ENCODE measurements at places on chromosomes 1 and 21.

- DNase-seq, result no peak
These were observed 30.9 kb upstream of the EDEM3 start for GRCh38 chr1:184785529-184785928.

DNA sequence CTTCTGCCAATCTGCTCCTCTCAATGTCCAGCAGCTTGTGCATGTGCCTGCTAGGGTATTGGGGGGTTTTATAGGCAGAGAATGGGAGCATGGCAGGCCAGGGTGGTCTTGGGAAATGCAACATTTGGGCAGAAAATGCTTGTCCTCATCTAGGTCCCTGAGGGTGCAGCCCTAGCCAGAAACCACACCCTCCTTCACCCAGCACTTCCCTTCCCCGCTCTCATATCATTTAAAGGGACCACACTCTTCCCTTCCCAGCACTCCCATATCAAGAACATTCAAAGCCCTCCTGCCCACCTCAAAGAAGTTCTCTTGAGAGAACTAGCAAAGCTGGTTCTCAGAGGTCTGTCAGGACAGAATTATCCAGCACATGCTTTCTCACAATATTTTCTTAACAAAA is 62.1 kb downstream of the HSD3B1 start:
- DNase-seq, result no peak

DNA sequence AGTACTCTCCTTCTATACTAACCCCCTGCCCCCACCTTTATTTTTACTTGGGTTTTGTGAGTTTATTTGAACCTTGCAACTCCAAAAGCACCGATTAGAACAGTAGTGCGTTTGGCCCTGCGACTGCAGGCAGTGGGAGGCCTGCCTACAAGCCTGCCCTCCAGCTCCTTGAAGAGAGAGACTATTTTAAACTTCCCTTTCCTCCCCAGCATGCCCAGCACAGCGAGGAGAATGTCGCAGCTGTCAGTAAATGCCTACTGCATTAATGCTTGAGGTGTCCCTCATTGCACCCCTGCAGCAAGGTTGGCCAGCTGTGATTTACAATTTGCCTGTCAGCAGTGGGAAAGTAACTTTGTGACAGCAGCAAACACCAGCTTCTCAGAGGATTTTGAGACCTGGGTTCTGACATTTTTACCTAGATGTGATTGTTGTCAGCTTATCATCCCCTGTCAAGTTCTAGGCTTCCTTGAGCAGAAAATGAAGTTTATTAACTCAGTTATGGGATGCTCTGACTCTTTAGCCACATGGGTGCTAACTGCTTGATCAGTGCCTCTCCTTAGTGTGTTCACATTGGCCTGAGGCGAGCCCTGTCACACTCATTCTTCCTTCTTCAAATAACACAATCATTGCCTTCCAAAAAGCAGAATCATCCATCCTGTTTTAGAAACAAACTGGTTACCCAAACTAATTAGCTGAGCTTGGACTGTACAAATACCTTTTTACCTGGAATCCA is 170.6 kb downstream of the PDE4B start:
- no peak for DNase-seq

GRCh38 chr1:218846181-218846580 is 327.5 kb upstream of the LYPLAL1 start:
- DNase-seq, result no peak

- no peak for DNase-seq
These were observed 55.2 kb upstream of the C1orf174 start for GRCh38 chr1:3955196-3955772.

- DNase-seq, result no peak
These were observed 1.6 kb downstream of the ST6GALNAC5 start for GRCh38 chr1:76868916-76869315.

DNA sequence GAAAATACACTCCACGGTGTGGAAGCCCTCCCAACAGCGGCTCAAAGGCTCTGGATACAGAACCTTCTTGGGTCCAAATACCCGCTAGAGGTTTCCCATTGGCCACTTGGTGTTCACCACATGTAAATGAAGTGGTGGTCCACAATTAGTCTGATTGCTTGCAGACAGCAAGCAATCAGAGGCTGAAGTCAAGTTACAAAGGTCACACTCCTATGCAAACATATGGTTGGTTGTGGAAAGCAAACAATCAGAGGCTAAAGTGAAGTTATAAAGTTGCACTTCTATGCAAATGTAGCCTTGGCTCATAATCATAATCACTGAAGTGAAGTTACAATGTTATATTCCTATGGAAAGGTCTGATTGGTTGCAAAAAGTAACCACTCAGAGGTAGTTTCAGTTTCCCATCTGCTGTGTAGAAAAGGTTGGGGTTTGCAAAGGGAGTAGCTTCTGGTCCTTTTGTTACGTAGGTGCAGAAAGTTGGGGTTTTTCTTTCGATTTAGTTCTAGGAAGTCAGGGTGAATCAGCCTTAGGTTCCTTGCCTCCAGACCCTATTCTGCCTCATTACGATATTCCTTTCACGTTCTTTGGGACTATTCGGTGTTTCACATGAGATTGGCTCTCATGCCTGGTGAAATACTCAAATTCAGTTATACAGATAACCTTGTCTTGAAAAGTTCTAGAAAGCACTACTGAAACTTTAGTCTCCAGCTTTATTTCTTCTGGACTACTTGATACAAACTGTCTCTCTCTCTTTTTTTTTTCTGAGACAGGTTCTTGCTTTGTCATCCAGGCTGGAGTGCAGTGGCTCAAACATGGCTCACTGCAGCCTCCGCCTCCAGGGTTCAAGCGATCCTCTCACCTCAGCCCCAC is 36.7 kb upstream of the MTF2 start:
- peak; percentile 37 for DNase-seq
